Osteoblast (primary cell): ENCODE measurements at places on chromosomes 13 and 19. TPM values are rescaled to one million over a fixed set of nuclear protein-coding genes. Genes with fewer than 3 reads are reported as not detected.

Gene FCAR
- total RNA-seq: not detected in 2 replicates

Gene DCLK1
- 132 TPM in 2 replicates for total RNA-seq

Gene CPB2
- not detected in 2 replicates for total RNA-seq

Gene GRK1
- not detected in 2 replicates for total RNA-seq

Gene TMEM59L
- total RNA-seq: 0.36 and 2.1 TPM in 2 replicates

Gene LIM2
- total RNA-seq: not detected in 2 replicates

Gene SYCN
- total RNA-seq: not detected in 2 replicates

Gene DAND5
- total RNA-seq: not detected in 2 replicates

Gene HTR2A
- under 0.01 TPM in 2 replicates for total RNA-seq

Gene CNFN
- total RNA-seq: not detected in 2 replicates

Gene FUT3
- total RNA-seq: not detected in 2 replicates

Gene SIAH3
- total RNA-seq: not detected in 2 replicates

Gene ZNF723
- total RNA-seq: not detected in 2 replicates

DNA sequence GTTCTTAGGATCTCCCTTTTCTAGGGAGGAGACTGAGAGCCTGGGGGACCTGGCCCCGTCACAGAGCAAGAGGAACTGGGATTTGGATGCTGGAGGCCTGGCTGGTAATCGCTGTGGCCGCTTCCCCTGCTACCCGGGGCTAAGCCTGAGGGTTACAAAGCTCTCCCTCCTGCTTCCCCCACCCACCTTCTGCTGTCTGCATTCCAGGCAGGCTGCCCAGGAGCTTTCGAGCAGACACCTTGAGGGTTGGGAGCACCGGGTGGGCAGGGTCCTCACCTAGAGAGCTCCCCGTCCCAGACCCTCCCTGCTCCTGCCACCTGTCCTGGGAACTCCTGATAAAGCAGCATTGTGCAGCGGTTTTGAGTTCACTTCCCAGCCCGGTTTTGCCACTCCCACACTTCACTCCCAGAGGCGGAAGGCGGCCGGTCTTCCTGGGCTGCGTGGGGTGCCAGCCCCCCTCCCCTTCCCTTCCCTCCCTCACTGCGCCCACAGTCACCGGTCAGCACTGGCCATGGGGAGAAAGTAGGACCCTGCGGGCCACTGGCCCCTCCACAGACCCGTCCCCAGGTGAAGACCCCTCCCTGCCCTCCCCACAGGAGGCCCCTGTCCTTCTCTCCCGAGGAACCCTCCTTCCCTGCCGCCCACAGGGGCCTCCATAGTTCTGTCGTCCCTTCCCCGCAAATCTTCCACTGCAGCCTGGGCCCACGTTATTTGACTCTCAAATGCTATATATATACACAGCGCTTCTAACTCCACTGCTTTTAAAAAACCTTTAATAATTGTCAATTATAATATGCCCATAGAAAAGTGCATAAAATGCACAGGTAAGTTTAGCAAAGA is 8.1 kb downstream of the PAK4 start:
- no peak overlapping the region for H3K4me3 ChIP-seq
- H3K36me3 ChIP-seq: no peaks in the 10 kb centered on the region
- peaks cover 3% of the 10 kb centered on the region for H3K4me1 ChIP-seq
- no peaks in the 10 kb centered on the region for H3K27me3 ChIP-seq
- no peak overlapping the region for H3K27ac ChIP-seq

GRCh38 chr13:47019977-47020376 is 123.1 kb upstream of the HTR2A start:
- H3K27ac ChIP-seq: no peak overlapping the region
- no peaks in the 10 kb centered on the region for H3K27me3 ChIP-seq
- no peak overlapping the region for H3K4me3 ChIP-seq
- no peaks in the 10 kb centered on the region for H3K4me1 ChIP-seq
- no peak for DNase-seq

- no peak for DNase-seq
- no peaks in the 10 kb centered on the region for H3K4me1 ChIP-seq
- H3K36me3 ChIP-seq: peaks cover 4% of the 10 kb centered on the region
- no peak overlapping the region for H3K4me3 ChIP-seq
- no peaks in the 10 kb centered on the region for H3K27me3 ChIP-seq
Measured at GRCh38 chr19:40270362-40271089, 14.6 kb downstream of the AKT2 start.

DNA sequence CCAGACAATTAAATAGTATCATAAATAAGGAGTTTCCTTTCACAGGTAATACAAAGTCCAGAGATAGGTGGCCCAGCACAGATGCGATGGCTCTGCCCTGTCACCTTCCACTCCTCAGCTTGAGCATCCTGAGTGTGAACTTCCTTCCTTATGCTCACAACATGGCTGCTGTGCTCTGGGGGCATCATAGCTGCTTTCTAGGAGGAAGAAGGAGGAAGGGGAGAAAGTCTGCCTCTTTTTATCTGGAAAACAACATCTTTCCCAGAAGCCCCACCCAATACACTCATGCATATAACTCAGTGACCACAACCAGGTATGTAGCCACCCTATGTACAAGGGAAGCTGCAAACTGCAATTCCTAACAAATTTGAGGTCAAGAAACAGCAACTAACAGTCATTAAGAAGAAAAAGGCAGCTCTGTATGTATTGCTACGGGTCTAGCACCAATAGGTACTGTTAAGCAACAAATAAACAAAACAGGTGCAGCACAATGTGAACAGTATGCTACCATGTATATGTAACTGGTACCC is 201.2 kb upstream of the UBL3 start:
- no peak for DNase-seq
- peaks cover 13% of the 10 kb centered on the region for H3K4me1 ChIP-seq
- no peak overlapping the region for H3K27ac ChIP-seq
- H3K36me3 ChIP-seq: no peaks in the 10 kb centered on the region
- H3K4me3 ChIP-seq: no peak overlapping the region

- H3K4me3 ChIP-seq: no peak overlapping the region
- H3K27me3 ChIP-seq: no peaks in the 10 kb centered on the region
- DNase-seq: no peak
- H3K4me1 ChIP-seq: no peaks in the 10 kb centered on the region
Measured at GRCh38 chr13:23060959-23061358, 119.8 kb upstream of the SGCG start.

DNA sequence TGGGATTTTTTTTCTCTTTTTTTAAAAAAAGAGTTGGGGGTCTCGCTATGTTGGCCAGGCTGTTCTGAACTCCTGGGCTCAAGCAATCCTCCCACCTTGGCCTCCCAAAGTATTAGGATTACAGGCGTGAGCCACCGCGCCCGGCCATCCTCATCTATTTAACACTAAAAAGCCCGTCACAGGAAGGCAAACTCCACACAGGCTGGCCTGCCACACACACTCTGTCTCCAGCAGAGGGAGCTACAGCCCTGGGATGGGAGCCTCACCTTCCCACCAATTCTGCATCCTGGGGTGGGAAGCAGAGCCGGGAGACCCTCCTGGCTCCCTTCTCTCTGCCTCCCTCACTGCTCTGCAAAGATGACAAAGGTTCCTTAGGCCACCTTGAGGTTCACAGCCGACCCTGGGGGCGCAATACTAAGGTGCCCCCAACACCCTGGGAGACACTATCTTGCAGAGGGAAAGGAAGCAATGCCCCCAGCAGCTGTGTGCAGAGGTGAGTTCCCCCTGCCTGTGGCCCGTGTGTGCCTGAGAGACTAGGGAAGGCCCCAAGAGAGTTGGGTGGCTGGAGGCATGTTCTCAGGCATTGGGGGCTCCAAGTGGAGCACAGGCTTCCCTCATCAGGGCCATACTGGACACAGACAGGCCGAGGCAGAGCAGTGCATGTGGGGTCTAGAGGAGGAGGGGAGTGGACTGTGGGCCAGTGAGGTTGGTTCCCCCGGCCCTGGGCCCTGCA is 27.4 kb upstream of the TIMM44 start:
- H3K27me3 ChIP-seq: no peaks in the 10 kb centered on the region
- no peaks in the 10 kb centered on the region for H3K4me1 ChIP-seq
- H3K27ac ChIP-seq: no peak overlapping the region
- DNase-seq: peak; percentile 92
- H3K36me3 ChIP-seq: peaks cover 49% of the 10 kb centered on the region
- H3K4me3 ChIP-seq: no peak overlapping the region

DNA sequence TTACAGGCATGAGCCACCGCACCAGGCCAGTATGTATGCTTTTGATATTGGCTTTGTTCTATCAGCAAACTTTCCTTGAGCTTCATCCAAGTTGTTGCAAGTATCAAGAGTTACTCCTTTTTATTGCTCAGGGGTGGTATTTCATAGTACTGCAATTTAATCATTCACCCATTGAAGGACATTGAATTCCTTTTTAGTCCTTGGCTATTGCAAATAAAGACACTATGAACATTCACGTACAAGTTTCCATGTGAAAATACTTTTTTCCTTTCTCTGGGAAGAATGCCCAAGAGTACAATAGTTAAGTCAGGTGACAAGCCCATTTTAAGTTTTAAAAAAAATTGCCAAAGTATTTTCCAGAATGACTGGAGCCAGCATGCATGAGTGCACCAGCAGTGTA is 20.4 kb downstream of the CEACAM3 start:
- no peaks in the 10 kb centered on the region for H3K36me3 ChIP-seq
- no peak overlapping the region for H3K27ac ChIP-seq
- H3K4me1 ChIP-seq: no peaks in the 10 kb centered on the region

GRCh38 chr19:4068047-4068966 is 1.6 kb upstream of the ZBTB7A start:
- peaks cover 11% of the 10 kb centered on the region for H3K4me1 ChIP-seq
- no peak overlapping the region for H3K27ac ChIP-seq
- peaks cover 4% of the 10 kb centered on the region for H3K36me3 ChIP-seq
- no peaks in the 10 kb centered on the region for H3K27me3 ChIP-seq
- H3K4me3 ChIP-seq: no peak overlapping the region

- DNase-seq: peak; percentile 13
- H3K4me1 ChIP-seq: peaks cover under 1% of the 10 kb centered on the region
- H3K27ac ChIP-seq: no peak overlapping the region
- H3K27me3 ChIP-seq: no peaks in the 10 kb centered on the region
Measured at GRCh38 chr19:8245869-8246835, 37.0 kb downstream of the CERS4 start.

- no peaks in the 10 kb centered on the region for H3K36me3 ChIP-seq
- H3K4me3 ChIP-seq: no peak overlapping the region
- peaks cover 23% of the 10 kb centered on the region for H3K27me3 ChIP-seq
- no peak overlapping the region for H3K27ac ChIP-seq
Measured at GRCh38 chr19:7729211-7729610, 2.7 kb downstream of the CLEC4G start.

GRCh38 chr13:113554333-113554700 is 30.2 kb upstream of the TFDP1 start:
- no peak for DNase-seq
- peaks cover 38% of the 10 kb centered on the region for H3K36me3 ChIP-seq
- no peaks in the 10 kb centered on the region for H3K27me3 ChIP-seq

GRCh38 chr19:36997152-36997842 is 80.9 kb upstream of the ZNF420 start:
- peaks cover 17% of the 10 kb centered on the region for H3K36me3 ChIP-seq
- H3K27ac ChIP-seq: no peak overlapping the region
- DNase-seq: no peak
- H3K27me3 ChIP-seq: no peaks in the 10 kb centered on the region
- H3K4me1 ChIP-seq: no peaks in the 10 kb centered on the region

DNA sequence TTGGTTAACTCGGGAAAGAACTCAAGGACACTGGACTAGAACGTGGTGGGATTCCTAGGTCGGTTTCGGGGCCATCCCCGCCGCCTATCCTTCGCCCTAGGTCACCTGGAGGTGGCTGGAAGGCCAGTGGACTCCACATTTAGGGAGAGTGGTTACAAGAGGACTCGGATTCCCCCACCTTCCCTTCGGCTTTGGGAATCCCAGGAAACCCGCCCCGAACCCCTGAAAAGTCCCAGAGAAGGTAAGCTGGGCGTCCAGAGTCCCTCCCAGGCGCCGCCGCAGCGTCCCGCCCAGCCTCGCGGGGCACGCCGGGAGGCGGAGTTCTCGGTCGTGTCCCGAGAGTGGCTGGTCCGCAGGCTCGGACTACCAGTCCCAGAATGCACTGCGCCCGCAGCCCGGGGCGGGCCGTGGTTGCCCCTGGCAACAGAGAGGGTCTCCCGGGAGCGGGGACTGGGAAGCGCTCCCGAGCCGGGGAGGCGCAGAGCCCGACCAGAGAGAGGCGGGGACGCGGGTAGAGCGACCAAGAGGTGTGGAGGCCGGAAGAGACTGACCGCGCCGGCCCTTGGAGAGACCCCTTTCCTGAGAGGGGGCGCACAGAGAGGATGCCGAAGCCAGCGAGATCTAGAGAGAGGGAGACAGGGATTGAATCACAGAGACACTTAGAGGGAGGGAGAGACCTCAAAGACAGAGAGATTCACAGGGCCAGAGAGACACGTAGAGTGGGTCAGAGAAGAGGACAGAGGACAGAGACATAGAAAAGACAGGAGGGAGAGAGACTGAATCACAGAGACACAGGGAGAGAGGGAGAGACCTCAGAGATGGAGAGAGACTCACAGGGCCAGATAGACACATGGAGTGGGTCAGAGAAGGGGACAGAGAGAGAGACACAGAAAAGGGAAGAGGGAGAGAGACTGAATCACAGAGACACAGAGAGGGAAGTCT is 2.6 kb upstream of the PRKCG start:
- peak; percentile 99 for DNase-seq
- H3K27ac ChIP-seq: no peak overlapping the region
- H3K4me1 ChIP-seq: peaks cover 16% of the 10 kb centered on the region
- H3K4me3 ChIP-seq: peak overlapping the region; percentile 76
- peaks cover 47% of the 10 kb centered on the region for H3K27me3 ChIP-seq

- H3K4me3 ChIP-seq: no peak overlapping the region
Measured at GRCh38 chr13:72221276-72221962, 354.4 kb upstream of the DACH1 start.

DNA sequence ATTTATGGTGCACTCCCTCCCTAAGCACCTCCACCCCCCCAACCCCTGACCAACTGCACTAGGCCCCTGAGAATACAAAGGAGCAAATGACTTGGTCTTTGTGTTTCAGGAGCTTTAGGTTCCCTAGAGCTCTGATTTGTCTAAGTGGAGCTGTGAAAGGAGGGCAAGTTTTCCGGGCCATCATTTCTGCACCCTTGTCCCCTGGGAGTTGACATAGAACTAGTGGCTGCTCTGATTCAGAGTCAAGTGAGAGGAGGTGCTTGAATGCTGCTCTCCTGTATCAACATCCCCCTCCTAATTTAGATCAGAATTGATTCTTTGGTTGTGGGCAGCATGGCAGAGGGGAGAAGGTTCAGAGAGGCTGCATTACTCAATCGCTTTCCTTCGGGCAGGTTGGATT is 391.6 kb downstream of the KCNRG start:
- H3K27me3 ChIP-seq: no peaks in the 10 kb centered on the region
- peak; percentile 63 for DNase-seq
- H3K4me1 ChIP-seq: peaks cover 21% of the 10 kb centered on the region
- H3K4me3 ChIP-seq: no peak overlapping the region
- no peaks in the 10 kb centered on the region for H3K36me3 ChIP-seq
- no peak overlapping the region for H3K27ac ChIP-seq
